Activated CD4-positive, CD25-positive, alpha-beta regulatory T cell (primary cell): ENCODE measurements at places on chromosomes 3 and 15.

DNA sequence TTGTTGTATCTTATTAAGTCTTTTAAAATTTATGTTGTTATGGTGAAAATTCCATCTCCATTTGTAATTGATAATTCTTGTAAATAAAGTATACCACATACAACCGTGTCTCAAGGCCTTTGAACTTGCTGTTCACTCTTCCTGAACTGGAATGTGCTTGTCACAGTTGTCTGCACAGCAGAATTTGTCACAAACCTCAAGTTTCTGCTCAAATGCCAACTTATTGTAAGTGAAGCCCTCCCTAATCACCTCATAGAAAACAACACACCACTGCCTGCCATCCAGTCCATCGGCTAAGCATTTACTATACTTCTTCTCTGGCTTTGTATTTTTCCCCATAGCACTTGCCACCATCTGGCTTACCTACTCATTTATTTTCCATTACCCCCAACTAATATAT is 192.3 kb downstream of the THRB start:
- no peak for DNase-seq

GRCh38 chr15:37638691-37639090 is 295.7 kb upstream of the TMCO5A start:
- DNase-seq = no peak

DNA sequence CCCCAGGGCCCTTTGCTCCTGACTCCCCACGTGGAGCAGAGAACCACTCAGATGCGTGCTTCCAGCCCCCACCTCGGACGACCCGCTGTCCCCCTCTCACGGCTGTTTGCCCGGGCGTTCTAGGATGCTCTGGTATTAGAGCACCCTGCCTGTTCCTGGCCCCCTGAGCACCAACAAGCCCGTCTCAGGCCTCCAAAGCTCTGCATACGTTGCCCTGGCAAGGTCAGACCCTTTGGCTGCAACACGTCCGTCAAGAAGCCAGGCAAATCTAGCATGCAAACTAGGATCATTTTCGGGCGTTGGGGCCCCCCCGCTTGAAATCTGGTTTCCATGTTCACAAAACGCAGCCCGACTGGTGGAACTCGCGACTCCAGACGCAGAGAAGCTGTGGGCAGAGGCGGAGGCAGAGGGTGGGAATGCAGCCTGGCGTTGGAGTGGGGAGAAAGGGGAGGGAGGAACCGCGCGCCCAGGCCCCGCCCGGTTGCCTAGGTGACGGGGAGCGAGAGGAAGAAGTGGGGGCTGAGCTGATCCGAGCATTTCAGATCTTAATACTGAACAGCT is 86.2 kb upstream of the PIAS1 start:
- DNase-seq = no peak

DNA sequence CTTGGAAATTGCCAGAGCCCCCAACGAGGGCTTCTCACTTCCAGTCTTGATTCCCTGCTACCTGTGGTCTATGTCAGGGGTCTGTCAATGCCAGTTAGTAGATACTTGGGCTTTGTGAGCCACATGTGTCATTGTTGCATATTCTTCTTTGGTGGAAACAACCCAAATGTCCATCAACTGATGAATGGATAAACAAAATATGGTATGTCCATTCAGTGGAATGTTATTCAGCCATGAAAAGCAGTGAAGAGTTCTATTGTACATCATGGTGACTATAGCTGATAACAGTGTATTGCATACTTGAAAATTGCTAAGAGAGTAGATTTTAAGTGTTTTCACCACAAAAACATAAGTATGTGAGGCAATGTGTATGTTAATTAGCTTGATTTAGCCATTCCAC is 288.1 kb downstream of the RPLP1 start:
- DNase-seq = no peak

- no peak for DNase-seq
Observed at GRCh38 chr15:58519516-58519915, 87.7 kb downstream of the LIPC start.

GRCh38 chr3:149658744-149659497 is 1.1 kb upstream of the WWTR1 start:
- DNase-seq = no peak

- DNase-seq = no peak
Observed at GRCh38 chr3:150064971-150065370, 94.3 kb upstream of the PFN2 start.

DNA sequence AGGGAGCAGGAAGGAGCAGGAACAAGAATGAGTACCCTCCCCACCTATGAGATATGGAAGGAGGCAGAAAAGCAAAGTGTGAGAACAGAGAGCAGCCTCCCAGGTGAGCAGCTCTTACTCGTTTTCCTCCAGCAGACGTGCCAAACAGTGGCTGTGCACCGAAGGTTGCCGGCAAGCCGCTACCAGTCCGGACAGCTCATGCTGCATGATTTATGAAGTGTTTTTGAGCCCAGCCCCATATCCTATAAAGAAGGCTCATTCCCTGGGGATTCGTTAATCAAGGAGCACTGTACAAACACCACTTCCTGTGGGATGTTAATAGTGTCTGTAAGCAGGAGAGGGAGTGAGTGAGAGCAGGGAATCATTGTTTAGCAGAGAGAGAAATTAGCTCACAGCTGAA is 118.3 kb upstream of the FOXB1 start:
- DNase-seq = no peak

- DNase-seq = no peak
Observed at GRCh38 chr3:171758109-171758508, 52.2 kb downstream of the PLD1 start.

DNA sequence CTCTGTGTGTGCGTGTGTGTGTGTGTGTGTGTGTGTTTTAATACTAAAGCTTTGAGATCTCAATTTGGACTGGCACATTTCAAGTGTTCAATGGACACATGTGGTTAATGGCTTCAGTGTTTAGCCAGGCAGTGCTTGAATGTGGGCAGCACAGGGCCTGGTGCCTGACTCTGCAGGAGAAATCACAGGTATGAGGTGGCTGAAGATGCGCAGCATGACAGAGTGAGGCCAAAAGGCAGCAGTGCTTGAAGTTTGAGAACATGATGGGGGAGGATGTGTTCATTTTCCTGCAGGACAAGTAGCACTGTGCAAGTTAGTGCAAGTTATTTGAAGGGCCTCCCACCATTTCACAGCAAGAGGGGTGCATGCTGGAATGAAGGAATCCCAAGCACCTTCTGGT is 620.5 kb upstream of the TBL1XR1 start:
- no peak for DNase-seq

- DNase-seq = no peak
Observed at GRCh38 chr3:133479895-133480669, 80.2 kb downstream of the BFSP2 start.

DNA sequence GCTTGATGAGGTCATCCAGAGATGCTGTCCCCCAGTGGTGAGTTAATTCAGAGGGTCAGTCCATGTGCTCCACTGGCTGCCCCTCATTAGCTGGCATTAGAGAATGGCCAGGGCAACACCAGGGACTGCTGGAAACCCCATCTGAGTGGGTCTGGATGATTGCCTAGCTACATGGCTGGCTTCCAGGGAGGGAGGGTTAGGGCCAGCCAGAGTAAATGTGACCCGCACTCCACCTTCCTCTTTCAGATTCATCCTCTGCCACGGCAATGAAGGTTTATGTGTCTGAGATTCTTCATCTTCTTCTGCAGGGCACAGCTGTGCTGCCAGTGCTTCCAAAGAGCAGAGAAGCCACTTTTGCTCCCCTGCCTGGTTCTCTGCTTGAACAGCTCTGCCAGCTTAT is 391.9 kb downstream of the OCA2 start:
- no peak for DNase-seq

DNA sequence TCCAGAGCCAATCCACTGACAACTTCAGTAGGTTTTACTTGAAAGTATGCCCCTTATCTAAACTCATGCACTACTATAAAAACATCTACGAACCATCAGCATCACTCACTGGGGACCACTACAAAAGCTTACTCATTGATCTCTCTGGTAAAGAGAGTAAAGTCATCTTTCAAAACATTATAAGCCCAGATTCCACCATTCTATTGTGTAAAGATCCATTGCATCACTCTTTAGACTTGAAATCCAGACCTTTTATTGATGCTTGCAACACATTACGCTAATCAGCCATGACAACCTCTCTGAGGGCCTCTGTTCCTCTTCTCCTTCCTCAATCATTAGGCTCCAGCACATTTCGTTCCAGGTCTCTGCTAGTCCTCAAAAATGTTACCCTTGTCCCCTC is 248.9 kb upstream of the WNT5A start:
- no peak for DNase-seq

GRCh38 chr15:80840182-80841130 is 61.3 kb downstream of the CEMIP start:
- no peak for DNase-seq

GRCh38 chr3:12643724-12644123 is 20.2 kb downstream of the RAF1 start:
- no peak for DNase-seq

GRCh38 chr15:64897345-64897985 is 14.2 kb upstream of the ANKDD1A start:
- DNase-seq = no peak

DNA sequence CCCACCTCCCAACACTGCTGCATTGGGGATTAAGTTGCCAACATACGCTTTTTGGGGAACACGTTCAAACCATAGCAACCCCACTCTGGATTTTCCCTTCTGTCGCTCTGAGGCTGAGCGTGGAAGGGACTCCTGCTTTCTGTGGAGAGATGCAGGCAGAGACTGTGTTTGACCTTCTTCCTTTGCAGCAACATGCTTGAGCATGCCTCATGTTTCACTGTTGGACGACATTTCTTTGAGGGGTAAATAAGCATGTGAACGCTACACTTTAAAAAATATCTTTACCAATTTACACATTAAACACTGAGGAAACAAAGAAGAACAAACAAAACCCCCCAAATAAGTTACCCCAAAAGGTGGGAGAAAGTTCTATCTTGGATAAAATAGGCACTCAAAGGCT is 14.2 kb upstream of the MAPK6 start:
- DNase-seq = no peak

- no peak for DNase-seq
Observed at GRCh38 chr3:46908294-46908985, 30.9 kb downstream of the PTH1R start.

GRCh38 chr3:113773381-113773780 is 26.5 kb downstream of the ATP6V1A start:
- no peak for DNase-seq

DNA sequence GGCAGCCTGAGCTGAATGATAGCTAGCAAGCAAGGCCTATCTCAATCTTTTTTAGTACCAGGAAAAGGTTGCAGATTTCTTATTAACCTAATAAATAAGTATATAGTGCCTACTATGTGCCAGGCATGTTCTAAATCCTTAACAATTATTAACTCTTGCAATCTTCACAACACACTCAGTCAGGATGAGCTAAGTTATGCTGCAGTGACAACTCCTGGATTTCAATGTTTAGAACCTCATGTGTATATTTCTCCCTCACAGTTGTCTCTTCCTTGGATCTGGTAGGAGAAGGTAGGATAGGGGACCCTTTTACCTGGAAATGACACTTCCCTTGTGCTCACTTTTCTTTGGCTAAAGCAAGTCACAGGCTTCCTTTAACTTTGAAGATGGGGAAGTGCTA is 39.3 kb upstream of the MAGI1 start:
- no peak for DNase-seq

DNA sequence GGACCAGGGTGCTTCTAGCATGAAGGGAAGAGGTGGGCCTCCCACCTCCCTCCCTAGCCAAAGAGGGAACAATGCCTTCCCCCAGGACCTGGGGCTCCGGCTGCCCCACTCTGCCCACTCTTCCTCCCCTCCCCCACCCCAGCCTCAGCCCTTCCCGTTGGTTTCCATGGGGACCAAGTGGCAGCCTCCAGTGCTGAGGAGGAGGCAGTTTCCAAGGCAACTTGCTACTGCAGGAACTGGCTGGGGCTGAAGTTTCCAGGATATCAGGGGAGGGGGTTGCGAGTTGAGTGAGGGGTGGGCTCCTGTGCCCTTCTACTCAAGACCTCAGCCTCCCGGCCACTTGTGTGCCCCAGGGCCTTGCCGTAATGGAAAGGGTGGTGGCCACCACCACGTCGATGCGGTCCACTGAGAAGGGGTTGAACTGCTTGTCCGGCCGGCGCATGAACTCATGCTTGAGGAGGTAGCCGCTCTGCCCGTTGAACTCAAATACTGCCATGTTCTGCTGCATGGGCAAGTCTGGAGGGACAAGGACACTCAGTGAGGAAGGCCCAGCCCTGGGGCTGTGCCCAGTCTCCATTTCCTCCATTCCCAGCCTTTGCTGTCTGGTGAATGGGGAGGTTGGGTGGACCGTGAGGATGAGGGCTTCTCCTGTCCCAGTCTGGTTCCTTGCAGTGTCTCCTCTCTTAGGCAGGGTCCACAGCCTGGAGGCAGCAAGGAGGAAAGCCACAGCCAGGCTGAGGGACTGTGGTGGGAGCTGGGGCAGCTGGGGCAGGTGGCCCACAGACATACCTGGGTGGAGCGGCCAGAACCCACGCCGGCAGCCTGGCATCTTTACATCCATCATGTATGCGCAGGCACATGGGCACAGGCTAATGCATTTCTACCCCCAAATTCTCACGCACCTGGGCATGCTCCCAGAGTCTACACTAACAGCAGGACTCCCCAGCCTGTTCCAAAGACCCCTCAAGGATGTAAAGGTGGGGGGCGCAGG is 11.3 kb upstream of the ANKRD63 start:
- DNase-seq = no peak

DNA sequence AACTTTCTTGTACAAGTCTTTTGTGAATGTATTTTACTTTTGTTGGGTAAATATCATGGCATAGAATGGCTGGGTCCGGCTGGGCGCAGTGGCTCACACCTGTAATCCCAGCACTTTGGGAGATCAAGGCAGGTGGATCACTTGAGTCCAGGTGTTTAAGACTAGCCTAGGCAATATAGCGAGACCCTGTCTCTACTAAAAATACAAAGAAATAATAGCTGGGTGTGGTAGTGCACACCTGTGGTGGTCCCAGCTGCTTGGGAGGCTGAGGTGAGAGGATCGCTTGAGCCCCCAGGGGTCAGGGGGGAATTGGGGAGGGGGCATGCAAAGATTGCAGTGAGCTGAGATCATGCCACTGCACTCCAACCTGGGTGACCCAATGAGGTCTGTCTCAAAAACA is 52.9 kb downstream of the ANP32A start:
- no peak for DNase-seq

DNA sequence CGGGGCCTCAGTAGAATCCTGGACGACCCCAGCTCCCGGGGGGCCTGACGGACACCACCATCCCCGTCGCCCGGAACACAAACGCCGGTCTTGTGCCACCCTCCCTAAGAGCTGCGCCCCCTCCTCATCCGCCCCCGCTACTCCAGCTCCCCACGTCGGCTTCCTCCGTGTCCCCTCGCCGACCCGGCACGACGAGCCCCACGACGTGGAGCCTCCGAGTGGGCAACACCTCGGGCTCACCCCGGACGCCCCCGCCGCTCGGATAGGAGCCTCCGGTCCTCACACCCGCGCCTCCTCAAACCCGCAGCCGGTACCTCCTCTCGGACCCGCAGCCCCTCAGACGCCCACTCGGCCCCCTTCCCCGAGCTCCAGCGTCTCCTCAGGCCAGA is 525 bp downstream of the NPTN start:
- peak; percentile 29 for DNase-seq

DNA sequence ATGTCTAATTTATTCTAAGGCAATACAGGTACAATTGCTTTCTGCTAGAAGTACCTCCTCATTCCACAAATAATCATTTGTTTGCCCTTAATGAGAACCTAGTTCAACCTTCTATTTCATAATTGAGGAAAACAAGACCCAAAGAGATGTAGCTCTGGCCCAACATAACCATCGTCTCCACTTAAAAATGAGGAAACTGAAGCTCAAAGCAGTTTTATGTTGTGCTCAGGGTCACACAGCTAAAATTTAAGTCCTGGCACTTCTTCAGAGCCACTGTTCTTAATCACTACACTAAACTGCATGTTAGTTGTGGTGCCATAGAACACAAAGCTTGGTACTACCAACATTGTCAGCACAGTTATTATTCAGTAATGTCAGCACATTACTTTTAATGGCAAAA is 108.0 kb downstream of the SERPINI1 start:
- DNase-seq = no peak

GRCh38 chr15:41730543-41730942 is 43.7 kb upstream of the MAPKBP1 start:
- DNase-seq = no peak
